ENCODE measurements at places on chromosomes 7 and 10.
A peak's percentile ranks its signal among the peaks of the same experiment; 100 is the strongest.

DNA sequence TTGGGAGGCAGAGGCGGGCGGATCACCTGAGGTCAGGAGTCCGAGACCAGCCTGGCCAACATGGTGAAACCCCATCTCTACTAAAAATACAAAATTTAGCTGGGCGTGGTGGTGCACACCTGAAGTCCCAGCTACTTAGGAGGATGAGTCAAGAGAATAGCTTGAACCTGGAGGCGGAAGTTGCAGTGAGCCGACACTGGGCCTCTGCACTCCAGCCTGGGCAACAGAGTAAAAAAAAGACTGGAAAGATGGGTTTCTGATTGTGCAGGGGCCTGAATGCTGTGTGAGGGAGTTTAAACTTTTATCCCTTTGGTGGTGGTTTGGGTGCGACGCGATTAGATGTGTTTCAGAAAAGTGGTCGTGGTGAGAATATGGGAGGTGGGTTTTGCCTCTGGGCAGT is 1.8 kb downstream of the CHST12 start:
- no peak for DNase-seq

- DNase-seq: no peak
These were observed 20.7 kb downstream of the FGFR2 start for GRCh38 chr10:121577568-121577967.

GRCh38 chr10:22489975-22490374 is 144.7 kb downstream of the SPAG6 start:
- no peak for DNase-seq

GRCh38 chr7:99837649-99838361 is 10.0 kb downstream of the CYP3A43 start:
- peak; percentile 38 for DNase-seq

DNA sequence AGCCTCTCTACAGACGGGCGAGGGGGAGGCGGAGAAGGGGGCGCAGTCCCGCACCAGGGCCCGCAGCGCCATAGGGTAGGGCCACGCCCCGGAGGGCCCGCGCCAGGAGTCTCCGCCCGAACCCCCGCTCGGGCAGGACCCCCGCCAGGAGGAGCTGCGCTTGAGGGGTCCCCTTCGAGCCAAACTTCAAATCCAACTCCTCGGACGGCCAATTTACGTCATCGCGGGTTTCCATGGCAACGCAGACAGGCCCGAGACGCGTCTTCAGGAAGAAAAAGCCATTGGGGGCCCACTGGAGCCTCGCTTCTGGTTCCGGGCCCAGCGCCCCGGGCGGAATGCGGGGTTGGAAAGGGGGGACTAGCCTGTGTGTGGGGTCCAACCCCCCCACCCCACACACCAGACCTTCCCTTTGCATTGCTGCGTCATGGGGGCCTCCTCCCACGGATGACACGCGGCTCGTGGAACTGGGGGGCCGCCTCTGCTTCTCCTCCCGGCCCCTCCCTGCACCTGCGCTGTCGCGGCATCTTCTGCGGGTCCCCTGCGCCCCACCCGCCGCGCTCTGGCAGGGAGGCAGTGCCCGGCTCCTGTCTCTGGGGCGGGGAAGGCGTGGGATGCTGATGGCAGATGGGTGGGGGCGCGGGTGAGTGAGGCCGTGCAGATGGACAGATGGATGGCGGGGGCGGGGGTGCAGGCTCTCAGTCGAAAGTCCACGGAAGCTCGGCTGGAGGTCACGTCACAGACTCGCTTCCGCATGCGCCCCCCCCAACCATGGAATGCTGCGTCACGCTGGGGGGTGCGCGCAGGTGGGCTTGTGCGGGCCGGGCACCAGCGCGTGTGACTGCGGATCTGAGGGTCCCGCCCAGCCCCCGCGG is 1.2 kb downstream of the CALY start:
- no peak for DNase-seq

DNA sequence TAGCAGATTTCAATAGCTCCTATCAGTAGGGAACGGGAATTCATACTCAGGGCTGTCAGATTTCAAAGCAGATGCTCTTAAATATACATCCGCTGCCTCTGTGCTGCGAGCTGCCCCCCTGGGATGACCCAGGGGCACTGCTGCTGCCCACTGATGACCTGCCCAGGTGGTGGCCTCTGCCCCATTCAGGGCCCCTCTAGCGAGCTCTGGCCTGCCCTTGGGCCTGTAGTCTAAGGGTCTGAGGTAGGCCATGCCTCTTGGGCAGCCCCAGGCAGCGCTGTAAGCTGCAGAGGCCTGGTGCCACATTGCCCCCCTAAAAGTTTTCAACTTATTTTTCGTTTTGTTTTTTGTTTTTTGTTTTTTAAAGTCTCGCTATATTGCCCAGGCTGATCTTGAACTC is 50.6 kb upstream of the SH2B2 start:
- DNase-seq: no peak

- no peak for DNase-seq
These were observed 324.0 kb upstream of the POT1 start for GRCh38 chr7:125253452-125254190.

- peak; percentile 62 for DNase-seq
These were observed 4.1 kb downstream of the MBLAC1 start for GRCh38 chr7:100130608-100131453.

DNA sequence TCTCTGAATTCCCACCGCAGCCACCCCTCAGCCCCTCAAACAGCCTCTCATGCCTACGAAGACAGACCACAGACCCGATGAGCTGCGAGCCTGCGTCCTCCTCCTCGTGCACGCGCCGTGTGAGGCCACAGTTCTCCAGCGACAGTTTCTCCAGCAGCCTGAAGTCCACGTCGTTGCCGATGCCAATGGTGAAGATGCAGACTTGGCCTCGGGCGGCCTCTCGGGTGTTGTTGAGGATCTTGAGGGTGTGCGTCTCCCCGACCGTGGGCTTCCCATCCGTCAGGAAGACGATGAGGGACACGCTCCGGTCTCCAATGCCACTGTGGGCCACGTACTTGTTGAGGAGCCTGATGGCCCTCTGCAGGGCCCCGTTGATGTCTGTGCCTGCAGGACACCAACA is 87.1 kb downstream of the ITIH5 start:
- no peak for DNase-seq

DNA sequence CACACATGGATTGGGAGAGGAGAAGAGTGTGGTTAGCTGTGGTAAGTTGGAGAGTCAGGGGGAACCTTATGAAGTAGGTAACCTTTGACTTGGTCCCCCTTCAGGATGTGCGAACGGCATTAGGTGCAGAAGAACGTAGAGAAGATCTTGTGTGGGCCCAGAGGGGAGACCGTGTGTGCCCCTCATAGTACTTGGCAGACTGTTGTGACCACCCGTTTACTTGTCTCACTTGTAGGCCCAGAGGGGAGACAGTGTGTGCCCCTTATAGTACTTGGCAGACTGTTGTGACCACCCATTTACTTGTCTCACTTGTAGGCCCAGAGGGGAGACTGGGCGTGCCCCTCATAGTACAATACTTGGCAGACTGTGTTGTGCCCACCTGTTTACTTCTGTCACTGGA is 2.6 kb downstream of the GTPBP4 start:
- no peak for DNase-seq

DNA sequence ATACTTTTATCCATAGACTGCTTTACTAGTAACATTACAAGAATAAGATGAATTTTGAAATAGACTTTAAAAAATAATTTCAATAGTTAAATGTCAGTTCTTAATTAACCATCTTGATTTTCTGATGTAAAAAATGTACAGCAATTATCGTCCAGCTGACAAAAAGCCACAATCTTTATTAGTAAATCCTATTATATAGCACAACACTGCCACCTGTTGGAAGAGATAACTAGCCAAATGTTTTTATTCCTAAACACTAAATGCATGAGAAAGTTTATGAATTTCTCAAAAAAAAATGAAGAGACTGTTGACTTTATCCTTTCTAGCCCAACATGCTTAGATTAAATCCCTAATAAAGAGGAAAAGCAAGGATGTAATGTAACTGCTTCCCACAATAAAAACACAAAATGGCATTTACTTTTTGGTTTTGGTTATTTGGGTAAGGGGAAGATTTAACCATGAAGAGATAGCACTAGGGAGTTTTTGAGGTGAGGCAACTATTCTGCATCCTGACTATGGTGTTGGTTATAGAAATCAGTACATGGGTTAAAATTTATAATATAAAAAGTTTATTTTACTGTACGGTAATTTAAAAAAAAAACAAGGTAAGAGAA is 8.0 kb downstream of the COA1 start:
- DNase-seq: peak; percentile 60

GRCh38 chr7:159096736-159097581 is 47.7 kb downstream of the VIPR2 start:
- DNase-seq: no peak

GRCh38 chr10:104016661-104017060 is 49.7 kb downstream of the SLK start:
- no peak for DNase-seq

- DNase-seq: no peak
These were observed 118.4 kb upstream of the CACUL1 start for GRCh38 chr10:118873091-118873737.

DNA sequence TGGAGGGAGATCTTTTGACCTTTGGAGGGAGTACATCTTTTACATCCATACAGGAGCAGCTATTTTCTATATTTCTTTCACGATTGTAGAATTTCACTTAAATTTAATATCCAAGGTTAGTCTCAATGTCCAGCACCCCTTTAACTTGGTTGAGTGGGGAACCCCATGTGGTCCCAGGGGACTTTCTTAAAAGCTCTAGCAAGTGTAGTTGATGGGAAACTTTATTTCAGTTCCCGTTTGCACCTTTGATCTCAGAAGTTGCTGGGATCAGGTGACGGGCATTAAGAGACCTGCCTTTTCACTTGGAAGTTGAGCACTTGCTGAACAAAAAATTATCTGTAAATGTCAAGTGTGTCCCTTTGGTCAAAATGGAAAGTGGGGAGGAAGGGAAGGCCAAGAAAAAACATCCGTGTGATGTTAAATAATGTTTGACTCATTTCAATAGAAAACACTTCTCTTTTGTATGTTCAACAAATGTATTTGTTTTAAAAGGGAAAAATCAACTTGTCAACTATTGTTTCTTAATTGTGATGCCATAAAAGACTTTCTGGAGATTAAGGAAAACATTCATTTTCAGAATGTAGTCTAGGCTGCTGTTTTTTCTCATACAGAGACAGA is 370.1 kb upstream of the GALNT17 start:
- DNase-seq: no peak

- no peak for DNase-seq
These were observed at the start of gene CDHR1 for GRCh38 chr10:84194424-84195043. Gene CDHR1, plus strand, starts transcription at chr10:84194537. Its CDS starts 224 bp downstream, at chr10:84194761.

DNA sequence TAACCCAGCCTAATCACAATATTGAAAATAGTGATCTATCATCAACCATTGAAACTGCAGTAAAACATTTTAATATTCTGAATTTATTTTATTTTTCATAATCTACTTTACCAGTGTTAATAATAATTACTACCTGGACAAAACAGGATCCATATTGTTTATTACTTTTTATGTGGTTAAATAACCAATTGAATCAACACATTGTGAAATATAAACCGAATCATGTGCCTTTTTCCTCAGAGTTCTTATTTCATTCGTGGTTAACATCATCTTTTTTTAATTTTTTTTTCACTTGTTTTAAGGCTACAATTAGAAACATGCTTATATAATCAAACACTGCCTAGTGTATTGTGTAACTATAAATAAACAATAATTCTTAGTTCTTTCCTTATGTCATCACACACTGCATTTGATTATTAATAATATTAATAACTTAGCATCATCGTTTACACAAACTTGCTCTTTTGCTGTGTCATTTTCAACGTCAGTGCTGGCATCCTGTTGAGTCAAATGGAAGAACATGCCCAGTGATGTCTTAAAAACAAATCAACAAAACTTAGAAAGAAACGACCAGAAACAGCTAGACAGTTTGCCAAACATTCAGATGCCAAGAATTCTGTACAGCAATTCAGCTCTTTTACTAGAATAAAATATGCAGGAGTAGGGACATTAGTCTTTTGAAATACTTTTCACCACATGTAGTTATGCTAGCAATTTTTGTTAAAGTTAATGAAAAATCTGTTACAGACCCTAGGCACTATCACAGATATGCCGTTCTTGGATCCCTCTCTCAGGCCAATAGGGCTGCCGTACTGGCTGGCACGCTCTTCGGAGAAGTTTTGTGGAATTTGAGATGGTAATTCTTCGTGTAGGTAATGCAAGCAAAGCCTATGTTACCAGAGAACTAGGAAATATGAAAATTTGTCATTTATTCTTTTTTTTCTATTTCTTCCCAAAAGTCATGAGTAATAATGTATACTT is 330.4 kb upstream of the SEMA3A start:
- DNase-seq: peak; percentile 31

DNA sequence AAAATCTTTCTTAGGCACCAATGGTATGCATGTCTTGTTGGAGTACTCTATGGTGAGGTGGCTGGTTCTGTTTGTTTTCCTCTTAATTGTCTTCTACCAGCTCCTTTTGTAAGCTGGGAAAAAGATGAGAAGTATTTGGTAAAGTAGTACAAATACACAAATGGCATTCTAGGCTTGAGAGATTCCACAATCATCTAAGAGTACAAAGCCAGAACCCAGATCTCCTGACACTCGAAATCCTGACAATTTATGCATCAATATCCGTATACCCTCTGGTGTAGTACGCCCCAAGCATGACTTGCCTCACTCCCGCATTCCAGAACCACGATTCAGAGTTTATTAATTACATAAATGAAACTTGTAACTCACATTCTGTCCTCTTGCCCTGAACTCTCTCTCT is 43.5 kb downstream of the CDCA7L start:
- DNase-seq: peak; percentile 28

- DNase-seq: no peak
These were observed 310.4 kb upstream of the PHF14 start for GRCh38 chr7:10662982-10663884.

DNA sequence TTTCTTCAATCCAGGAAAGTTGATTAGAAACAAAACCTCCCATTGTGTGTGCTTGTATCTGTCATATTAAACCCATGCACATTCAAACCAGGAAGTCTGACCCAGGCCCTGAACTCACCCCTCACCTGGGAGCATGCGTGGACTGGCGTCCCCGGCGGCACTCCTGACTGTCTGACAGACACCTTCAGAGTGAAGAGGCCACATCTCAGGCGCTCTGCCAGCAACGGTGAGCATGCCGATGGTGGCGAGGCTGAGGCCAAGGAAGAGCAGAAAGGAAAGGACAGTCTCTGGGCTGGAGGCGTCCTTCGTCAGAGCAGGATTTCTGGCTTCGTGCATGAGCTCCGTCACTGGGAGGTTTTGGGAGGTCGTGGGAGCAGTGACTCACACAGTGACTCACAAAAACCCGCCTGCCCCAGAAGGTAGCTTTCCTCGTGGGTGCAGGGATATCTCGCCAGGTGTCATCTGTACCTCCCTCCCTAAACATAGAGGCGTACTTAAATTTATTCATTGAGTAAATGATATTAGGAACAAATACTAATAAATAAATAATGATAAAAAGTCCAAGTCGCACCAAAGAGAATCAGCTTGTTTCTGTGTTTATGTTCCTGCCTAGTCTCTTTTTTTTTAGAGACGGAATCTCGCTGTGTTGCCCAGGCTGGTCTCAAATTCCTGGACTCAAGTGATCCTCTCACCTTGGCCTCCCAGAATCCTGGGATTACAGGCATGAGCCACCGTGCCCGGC is 13.5 kb downstream of the IQCE start:
- no peak for DNase-seq

DNA sequence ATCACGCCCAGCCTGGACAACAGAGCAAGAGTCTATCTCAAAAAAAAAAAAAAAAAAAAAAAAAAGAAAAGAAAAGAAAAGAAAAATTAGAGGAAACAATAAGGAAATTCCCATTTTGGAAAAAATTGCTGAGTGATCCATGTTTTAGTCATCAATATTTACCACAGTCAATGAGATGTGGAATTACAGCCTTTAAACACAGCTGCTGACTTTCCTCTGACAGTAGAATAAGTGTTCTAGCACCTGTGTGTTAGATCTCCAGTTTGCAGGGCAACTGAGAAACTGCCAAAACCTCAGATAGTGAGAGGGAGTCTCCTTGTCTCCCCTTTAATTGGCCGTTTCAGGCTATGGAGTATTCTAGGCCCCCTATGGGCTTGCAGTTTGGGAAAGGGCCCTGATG is 520.1 kb downstream of the KCNMA1 start:
- no peak for DNase-seq
